ENCODE measurements at places on chromosomes 1 and 21.

DNA sequence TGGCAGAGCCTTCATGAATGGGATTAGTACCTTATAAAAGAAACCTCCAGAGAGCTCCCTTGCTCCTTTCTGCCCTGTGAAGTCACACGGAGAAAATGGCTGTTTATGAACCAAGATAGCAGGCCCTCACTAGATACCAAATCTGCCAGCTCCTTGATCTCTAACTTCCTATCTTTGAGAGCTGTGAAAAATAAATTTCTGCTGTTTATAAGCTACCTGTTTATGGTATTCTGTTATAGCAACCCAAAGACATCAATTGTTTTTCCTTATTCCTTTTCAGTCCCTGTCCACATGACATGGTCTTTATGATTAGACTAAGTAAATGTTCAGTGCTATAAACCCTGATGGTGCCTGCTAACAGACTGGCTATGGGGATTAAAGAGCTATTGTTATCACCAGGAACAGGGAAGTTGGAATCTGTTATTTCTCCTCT lies 9.7 kb upstream of the STIL start:
- no peak for DNase-seq

DNA sequence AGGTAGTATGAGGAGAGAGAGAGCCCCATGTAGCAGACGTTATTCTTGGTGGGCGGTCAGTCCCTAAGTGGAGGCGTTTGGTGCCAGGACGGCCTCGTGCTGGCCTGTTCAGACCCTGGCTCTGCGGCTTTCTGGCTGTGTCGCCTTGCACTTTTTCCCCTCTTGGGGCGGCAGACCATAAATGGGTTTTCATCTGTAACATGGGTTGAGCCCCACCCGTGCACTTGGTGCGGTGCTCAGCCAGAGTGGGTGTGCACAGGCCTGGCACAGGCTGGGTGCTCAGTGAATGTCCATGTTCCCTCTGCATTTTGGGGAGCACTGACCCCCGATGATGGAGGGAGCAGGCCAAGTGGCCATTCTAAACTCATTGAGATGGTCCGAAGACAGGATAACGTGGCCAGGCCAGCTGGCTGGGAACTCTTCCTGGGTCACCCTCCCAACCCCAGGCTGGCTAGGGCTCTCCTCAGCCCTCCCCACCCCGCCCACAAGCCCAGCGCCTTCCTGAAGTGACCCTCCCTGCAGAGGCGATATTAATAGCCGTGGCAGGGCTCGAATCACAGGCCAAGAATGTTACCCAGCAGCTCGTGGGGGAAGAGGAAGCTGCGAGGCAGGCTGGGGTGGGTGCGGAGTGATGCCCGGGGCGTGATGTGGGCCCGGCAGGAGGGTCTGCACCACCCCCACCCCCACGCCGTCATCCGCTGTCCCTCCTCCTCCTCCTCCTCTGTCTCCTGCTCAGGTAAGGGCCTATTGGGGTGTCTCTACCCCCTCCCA lies 78.5 kb downstream of the ARHGEF10L start:
- no peak for DNase-seq

GRCh38 chr1:78619032-78619431 lies 1.2 kb upstream of the IFI44L start:
- DNase-seq = no peak

DNA sequence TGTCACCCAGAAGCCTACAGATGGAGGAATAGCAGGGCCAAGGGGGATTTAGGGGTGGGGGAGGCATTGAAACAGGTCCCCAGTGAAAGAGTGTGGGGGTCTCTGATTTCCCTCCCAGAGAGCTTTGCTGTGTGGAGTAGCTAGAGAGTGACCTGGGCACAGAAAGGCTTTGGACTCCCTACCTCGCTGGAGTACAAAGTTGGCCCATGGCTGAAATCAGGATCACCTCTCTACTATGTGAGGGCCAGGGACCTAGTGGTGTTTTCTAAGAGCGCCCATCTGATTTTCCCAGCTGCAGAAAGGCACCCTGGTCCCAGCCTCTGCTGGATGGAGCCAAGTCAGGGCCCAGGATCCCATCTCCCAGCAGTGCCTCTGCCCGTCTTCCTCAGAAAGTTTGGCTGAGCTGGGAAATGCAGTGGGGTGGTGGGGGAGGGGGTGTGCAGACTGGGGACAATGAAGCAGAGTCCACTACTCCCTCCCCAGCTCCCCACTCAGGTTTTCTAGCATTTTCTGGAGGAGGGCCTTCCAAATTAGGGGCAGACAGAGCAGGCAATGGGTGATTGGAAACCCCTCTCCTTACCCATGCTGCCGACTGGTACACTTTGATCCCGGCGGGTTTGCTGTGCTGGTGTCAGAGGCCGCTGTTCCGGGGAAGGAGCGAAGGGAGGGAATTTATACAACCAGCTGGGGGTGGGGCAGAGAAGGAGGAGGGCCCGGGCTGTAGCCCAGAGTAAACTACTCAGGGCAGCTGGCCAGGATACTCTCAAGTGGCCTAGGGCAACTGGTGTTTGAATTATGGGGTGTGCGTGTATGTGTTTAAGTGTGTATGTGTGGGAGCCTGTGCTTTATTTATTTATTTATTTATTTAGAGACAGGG lies at the start of gene SELENBP1:
Gene SELENBP1, minus strand, starts transcription at position 648 of the 877 bp plus-strand sequence. Its CDS starts 64 bp downstream, at position 584.
- DNase-seq = no peak

DNA sequence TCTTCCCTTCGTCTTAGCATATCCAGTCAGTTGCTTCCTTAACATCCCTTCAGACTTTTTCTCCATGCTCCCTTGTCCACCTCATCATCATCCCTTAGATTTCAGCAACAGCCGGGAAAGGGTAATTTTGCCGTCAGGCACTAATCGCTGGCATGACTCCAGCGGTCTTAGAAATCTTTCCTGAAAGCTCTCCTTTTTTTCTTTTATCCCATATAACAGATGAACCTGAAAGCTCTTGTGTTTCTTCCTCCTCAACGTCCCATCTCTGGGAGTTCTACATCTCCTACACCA lies 10.4 kb upstream of the BOLA1 start:
- DNase-seq = no peak

- no peak for DNase-seq
Measured at GRCh38 chr1:7912145-7912544, 28.5 kb downstream of the TNFRSF9 start.
